ENCODE measurements at places on chromosomes 11 and 22.
A peak's percentile ranks its signal among the peaks of the same experiment; 100 is the strongest.

DNA sequence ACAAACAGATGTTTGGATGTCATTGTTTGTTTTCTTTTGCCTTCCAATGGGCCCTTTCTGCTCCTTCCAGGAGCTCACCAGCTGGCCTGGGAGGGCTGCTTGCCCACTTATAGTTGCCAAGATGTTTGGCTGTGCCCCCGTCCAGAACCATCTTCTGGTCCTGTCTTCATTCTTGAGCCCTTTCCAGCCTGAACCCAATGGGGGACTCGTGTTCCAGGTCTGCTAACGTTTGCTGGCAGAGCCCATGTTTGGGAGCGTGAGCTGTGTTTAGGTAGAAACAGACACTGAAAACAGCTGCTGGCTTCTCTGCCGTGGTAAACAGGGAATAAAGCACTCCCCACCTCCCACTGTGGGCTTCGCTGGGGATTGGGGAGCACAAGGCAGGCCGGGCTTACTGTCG lies 83.2 kb upstream of the SYT13 start:
- no peak for DNase-seq

- DNase-seq: no peak
Measured at GRCh38 chr11:111367411-111368284, 11.4 kb downstream of the POU2AF1 start.

DNA sequence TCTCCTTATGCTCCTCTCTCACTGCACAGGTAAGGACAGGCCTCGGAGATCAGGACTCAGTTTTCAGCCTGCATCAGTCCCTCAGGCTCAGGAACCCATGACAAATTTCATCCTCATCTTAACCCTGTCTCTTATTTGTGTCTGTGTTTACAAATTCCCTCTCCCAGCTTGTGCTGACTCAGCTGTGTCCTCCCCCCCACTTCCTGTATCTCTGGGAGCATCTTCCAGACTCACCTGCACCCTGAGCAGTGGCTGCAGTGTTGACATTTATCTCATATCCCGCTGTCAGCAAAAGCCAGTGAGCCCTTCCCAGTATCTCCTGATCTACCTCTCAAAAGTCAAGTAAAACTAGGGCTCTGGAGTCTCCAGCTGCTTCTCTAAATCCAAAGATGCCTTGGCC lies 65.6 kb upstream of the VPREB1 start:
- no peak for DNase-seq

DNA sequence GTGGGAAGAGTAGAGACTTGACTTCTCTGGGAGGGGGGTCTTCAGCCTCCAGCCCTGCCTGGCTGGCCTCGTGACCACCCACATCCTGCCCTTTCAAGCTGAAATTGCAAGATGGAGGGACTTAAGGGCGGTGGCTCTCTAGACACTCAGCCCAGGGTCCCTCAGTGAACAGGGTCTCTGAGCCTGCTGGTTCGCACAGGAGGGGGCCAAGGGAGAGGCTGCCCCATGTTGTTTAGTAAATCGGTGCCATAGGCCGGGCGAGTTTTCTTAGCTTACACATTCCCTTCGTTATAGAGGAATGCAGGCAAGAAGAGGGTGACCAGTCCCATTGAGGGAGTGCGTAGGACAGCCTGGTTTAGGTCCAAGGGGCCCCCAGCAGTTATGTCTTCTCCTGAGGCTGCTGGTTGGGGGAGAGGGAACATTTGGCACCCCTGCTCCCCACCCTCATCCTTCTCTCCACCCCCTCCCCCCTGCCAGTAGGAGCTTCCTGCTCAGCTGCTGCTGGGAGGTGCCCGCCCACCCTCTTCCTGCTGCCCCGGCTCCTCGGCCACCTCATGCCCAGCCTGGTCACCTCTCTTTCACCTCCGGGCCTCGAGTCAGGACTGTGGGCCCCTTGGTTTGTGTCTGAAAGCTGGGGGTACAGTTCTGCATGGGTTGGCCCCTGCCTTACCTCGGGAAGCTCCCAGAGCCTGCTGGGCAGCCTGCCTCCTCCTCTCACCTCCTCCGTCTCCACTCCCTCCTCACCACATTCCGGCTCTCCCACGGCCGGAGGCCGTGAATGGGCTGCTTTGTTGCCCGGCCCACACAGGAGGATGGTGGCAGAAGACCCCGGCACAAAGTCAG lies 3.9 kb downstream of the FRMD8 start:
- DNase-seq: no peak

DNA sequence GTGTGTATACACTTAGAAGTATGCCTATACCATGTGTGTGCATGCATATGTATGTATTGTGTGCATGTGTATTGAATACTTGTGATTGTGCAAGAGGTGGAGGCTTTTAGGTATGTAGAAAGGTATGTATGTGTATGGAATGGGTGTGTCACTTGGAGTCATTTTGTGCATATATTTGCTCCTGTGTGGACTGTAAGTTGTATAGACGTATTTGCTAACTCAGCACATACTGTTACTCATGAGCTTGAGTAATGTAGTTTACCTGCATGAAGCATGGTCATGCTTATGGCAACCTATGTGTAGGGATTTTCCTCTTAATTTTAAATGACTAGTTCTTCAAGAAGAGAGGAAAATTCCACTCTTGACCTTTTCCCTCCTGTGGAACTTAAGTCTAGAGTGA lies 507.6 kb upstream of the LARGE1 start:
- no peak for DNase-seq

GRCh38 chr11:8083871-8084281 lies 2.9 kb downstream of the TUB start:
- peak; percentile 77 for DNase-seq

- peak; percentile 94 for DNase-seq
Measured at GRCh38 chr22:19431649-19432132, at the start of gene HIRA. Gene HIRA, minus strand, starts transcription at chr22:19431733. Its CDS starts 257 bp downstream, at chr22:19431476.

- DNase-seq: no peak
Measured at GRCh38 chr11:108754901-108755625, 90.2 kb downstream of the DDX10 start.

DNA sequence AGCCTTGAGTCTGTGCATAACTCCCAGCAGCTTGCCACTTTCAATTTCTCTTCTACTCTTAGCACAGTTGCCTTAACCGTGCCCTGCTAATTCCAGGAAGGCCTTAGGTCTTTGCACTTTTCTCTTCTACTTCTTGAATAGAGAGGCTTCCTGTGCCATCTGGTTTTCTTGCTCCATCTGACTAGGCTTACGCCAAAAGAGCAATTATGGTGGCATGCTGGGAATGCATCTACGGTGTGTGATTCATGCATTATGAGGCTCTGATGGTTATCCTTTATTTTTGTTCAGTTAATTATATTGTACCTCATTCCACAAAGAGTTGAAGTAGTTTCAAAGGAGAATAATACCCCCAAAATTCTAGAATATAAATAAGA lies 29.4 kb downstream of the SIK2 start:
- DNase-seq: no peak

- DNase-seq: no peak
Measured at GRCh38 chr22:50547263-50547985, 1.7 kb downstream of the KLHDC7B start.

DNA sequence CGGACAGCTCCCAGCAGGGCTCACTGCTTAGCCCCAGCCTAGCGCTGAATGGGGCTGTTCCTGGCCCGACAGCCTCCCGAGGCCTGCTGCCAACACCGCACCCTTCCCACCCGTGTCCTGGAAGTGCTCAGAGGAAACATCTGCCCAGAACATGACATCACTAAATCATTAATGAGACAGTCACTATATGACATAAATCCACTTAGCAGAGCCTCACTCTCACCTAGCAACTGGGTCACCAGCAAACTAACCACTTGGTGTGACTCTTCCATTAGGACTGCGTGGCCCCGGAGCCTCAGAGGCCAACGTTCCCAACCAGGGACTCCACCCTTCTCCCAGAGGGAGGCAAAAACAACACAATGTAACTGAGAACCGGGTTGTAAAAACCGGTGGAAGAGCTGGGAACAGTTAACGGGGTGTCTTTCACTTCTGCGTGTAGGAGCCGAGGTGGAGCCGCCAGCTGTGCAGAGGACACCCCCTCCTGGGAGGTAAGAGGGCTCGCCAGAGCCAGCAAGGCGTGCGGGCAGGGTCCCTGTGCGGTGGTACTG lies 21.4 kb upstream of the PACSIN2 start:
- peak; percentile 51 for DNase-seq

DNA sequence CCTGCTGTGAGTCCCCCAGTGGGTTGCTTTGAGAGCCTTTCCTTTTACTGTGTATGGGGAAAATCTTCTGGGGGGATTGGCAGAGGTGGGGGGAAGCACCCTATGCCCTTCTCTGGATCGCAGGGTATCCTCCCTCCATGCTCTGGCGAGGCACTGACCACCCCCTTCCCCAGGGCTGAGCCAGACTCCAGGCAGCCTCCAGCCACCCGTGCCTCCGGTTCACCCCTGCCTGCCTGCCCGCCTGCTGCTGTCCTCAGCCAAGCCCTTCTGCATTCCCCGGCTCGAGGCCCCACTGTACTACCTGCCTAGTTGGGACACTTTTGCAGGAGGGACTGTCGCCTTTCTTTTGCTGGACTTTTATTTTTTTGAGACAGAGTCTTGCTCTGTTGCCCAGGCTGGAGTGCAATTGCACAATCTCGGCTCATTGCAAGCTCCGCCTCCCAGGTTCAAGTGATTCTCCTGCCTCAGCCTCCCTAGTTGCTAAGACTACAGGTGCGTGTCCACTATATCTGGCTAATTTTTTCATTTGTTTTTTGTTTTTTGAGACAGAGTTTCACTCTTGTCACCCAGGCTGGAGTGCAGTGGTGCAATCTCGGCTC lies 23.8 kb upstream of the TP53I11 start:
- no peak for DNase-seq

GRCh38 chr11:114310095-114310494 lies 13.9 kb downstream of the NNMT start:
- DNase-seq: no peak

All from retina (tissue), 1 donor.